ENCODE measurements at places on chromosomes 1 and 21.

DNA sequence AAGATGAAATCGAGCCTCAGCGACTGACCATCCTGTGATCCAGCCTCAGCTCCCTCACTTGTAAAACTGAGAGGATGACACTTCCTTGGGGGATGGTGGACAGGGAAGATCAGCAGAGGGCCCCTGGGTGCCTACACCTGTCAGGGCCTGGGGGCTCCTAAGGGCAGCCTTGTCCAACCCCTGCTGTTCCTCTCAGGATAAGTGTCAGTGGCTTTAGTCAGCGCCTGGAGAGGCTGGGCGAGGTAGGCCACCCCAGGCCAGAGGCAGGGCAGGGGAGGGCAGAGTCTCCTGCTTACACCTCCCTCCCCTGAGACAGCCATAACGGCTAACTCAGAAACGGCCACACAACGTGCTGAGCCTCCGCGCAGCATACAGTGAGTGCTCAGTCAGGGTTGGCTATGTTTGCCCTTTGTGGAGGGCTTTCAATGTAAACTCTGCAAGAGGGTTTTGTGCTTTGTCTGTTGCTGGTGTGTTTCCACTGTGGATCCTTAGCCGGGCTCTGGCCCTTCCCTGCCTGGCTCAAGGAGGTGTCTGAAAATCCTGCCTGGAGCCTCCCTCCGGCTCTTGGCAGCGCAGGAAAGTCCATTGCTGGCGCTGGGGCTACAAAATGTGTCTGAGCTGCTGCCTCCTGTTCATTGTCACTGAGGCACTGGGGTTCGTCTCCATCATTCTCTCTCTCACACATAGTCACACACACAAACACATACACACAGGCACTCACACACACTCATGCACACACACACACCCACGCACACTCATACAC is 588.4 kb downstream of the PTPRU start:
- DNase-seq: peak; percentile 41

- no peak for DNase-seq
Measured at GRCh38 chr1:6162773-6163172, 17.3 kb downstream of the CHD5 start.

- DNase-seq: no peak
Measured at GRCh38 chr1:114756009-114756892, 1.5 kb downstream of the CSDE1 start.

- DNase-seq: no peak
Measured at GRCh38 chr1:219582865-219583264, 30.0 kb downstream of the ZC3H11B start.

- no peak for DNase-seq
Measured at GRCh38 chr1:243261390-243261789, 5.5 kb downstream of the SDCCAG8 start.

DNA sequence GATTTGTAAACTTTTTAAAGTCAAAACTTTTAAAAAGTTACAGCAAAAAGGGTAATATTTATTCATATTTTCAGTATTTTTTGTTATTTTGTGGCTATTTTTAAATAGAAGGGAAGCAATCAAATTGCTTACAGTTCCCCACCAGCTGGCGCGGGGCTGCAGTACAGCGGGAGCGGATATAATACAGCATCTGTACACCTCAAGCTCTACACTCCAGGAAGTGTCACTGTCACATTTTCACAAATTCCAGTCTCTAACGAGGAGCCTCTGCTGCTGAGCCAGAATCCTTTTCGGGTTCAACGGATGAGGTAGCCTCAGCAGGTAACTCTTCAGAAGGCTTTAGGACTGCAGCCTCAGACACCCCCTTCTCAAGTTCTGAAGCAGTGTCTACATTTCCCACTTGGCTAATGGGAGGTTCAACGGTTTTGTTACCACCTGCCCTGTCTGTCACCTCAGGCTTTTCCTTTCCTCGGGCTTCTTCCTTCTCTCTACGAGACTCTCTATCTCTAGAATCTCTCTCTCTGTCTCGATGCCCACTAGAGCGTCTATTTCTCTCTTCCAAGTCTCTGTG is 11.7 kb downstream of the SOD1 start:
- no peak for DNase-seq

- no peak for DNase-seq
Measured at GRCh38 chr1:194076646-194077045, 890.2 kb upstream of the B3GALT2 start.

GRCh38 chr21:39631842-39632562 is 19.3 kb downstream of the B3GALT5 start:
- no peak for DNase-seq

- no peak for DNase-seq
Measured at GRCh38 chr1:95503278-95504030, 269.4 kb downstream of the RWDD3 start.

- DNase-seq: no peak
Measured at GRCh38 chr1:44849575-44850132, 6.6 kb upstream of the PTCH2 start.

GRCh38 chr1:239819096-239819495 is 272.6 kb upstream of the FMN2 start:
- DNase-seq: no peak

- no peak for DNase-seq
Measured at GRCh38 chr1:51799372-51799771, 79.2 kb downstream of the NRDC start.

- DNase-seq: no peak
Measured at GRCh38 chr1:154714638-154715037, 106.7 kb upstream of the ADAR start.

DNA sequence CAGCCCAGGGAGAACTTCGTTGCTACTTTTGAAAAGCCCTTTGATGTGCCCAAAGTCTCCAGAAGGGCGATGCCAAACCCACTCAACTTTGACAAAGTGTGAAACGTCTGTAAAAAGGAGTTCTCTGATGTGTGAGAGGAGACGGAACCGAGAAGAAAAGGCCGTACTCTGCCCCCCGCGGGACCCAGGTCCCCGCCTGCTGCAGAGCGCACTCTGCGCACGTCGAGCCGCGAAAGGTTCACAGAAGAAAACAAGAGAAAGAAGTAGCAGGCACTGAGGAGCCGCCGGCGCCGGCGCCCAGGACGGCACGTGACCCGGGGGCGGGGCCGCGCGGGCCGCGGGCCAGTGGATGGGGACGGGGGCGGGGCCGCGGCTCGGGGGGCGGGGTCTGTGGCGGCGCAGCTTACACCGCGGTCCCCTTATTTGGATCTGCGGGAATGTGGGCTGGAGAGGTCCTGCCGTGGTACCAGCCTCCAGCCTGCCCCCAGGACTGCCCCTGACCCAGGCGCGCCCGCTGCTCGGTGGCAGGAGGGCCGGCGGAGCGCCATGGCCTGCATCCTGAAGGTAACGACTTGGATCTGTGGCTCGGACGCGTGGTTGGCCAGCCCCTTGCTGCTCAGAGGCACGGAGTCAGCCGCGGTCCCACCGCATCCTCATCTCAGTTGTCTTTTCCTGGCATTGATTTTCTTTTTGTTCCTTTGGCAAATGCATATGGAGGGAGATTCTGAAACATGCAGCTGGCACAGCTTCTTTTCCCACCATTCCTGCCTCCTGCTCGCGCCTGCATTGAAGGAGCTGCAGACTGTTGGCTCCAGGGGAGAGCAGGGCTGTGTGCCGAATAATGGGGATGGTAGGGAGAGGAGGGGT is at the start of gene ST6GALNAC3:
TSS of gene ST6GALNAC3 (plus strand) at position 426 of the 867 bp plus-strand sequence.
- peak; percentile 34 for DNase-seq

- DNase-seq: peak; percentile 59
Measured at GRCh38 chr1:32014199-32014947, 705 bp downstream of the KHDRBS1 start.

DNA sequence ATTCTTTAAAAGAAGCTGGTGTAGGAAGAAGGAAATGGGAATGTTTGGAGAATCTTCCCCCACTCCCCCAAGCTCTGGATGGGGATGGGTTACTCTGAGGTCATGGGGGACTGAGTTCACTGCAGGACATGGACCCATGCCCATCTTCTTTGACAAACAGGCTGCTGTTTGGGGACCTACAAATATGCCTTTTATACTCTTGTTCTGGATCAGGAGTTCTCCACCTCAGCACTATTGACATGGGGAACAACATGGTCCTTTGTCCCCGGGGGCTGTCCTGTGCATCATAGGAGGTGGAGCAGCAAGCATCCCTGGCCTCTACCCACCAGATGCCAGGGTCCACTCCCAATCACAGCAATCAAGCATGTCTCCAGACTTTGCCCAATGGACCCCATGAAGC is 365.8 kb upstream of the C1orf174 start:
- no peak for DNase-seq

DNA sequence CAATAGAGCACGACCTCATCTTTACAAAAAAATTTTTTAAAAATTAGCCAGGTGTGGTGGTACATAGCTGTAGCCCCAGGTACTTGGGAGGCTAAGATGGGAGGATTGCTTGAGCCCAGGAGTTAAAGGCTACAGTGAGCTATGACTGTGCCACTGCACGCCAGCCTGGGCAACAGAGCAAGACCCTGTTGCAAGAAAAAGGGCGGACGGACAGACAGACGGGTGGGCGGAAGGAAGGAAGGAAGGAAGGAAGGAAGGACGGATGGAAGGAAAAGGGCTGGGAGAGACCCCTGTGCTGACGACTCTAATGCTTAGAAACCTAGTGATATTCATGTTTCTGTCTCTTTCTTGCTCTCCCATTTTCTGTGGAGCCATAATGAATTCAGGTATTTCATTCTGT is 14.4 kb downstream of the PI4KB start:
- DNase-seq: no peak

GRCh38 chr1:202017749-202018467 is 7.5 kb downstream of the ELF3 start:
- DNase-seq: no peak

GRCh38 chr1:248793592-248793991 is 32.1 kb downstream of the SH3BP5L start:
- no peak for DNase-seq

DNA sequence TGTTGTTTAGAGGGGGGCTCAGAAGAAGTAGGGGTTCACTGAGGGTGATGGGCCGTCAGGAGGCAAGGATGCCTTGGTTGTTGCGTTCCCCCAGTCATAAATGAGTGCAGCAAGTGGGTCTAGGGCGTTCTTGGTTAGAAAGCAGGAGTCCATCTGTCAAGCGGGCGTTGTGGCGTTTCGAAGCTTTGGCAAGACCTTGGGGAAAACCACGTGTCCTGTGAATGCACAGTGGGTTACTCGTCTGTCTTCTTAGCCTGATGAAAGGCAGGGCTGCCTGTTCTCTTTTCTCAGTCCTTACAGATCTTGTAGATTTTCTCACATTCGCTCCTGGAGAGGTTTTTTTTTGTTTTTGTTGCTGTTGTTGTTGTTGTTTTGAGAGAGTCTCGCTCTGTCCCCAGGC is 6.3 kb upstream of the ZNF496 start:
- no peak for DNase-seq

- no peak for DNase-seq
Measured at GRCh38 chr1:235136111-235136510, 7.5 kb upstream of the TOMM20 start.

DNA sequence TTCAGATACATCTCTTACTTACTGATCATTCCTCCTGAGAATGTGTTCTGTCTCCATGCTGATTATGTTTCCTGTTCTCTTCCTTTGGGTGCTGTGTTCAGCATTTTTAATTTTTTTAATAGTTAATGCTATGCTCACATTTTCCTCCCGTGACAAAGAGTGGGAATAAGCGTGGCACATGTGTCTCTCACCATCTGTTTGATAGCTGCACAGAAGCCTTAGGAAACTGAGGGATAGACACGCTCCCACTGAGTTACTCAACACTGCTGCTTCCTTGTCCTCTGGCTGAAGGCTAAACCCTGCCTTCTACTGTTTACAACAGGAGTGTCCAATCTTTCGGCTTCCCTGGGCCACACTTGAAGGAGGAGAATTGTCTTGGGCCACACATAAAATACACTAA is 264.2 kb downstream of the DISC1 start:
- no peak for DNase-seq

GRCh38 chr1:6239950-6240768 is 3.8 kb upstream of the HES3 start:
- DNase-seq: no peak

DNA sequence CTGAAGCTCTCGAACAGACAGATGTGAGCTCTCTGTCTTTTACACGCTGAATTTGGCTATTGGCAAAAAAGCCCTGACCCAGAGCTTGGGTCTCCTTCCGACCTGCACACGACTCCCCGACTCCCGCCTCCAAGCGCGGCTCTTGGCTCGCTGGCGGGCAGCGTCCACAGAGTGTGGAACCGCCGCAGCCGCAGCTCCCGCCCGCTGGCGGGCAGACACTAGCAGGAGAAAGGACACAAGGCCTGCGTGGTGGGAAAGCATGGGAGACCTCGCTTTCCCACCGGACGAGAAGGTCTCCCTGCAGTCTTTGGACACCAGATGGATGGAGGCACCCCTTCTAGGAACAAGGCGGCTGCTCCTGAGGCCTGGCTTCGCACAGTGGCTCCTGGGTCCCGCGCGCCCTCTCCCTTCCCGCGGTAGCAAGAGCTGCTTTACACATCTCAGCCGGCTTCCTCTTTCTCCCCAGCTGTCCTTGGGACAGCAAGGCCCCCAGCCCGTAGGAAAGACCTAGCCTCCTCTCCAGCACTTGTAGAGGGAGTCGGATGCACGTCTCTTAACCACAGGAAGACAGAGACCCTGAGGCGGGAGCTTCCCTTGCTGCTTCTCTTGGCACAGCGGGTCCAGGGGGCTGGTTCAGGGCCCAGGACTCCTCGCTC is 92.1 kb downstream of the PRKAB2 start:
- DNase-seq: peak; percentile 72

- no peak for DNase-seq
Measured at GRCh38 chr1:195902779-195903178, 705.5 kb downstream of the KCNT2 start.

GRCh38 chr1:196584696-196585095 is 23.5 kb downstream of the KCNT2 start:
- DNase-seq: no peak

DNA sequence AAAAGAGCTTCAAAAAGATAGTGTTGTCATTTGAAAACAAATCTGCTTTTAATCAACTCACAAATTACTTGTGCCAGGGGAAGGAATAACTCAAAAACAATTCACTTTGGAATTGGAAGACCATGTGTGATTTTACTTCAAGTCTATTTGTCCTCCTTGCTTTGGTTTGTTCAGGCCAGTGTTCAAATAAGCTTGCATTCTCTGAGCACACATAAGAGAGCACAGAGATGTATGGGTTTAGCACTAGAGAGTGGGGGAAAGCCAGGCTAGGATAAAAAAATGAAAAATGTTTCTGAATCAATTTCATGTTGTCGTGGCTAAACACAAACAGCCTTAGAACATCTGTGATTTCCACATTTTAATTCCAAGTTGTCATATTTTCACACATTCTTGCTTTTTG is 325.7 kb upstream of the LYPLAL1 start:
- no peak for DNase-seq

- no peak for DNase-seq
Measured at GRCh38 chr1:147664206-147664605, 6.1 kb downstream of the ACP6 start.

DNA sequence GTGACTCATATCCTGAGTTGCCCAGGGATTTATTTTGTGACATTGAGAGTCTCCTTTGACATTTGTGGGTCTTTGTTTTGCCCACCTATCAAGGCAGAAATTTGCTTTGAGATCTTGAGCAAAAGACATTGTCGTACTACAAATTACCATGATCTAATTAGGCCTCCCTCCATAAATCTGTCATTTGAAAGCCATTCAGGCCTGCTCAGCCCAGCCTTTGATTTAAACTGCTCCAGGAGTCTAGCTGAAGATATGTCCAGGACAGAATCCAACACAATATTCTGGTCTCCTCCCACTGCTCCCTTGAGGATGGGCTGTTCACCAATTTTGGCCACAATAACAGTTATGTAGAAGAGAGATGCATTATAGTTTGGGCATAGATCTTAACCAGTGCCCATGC is 86.7 kb downstream of the PROX1 start:
- DNase-seq: no peak
